ENCODE measurements at places on chromosomes 4 and X. TPM values are rescaled to one million over a fixed set of nuclear protein-coding genes. Genes with fewer than 3 reads are reported as not detected.
A peak's percentile ranks its signal among the peaks of the same experiment; 100 is the strongest.

TMSB15B gene
- total RNA-seq: 0.47 TPM

MGAT4D gene
- total RNA-seq: not detected

KLKB1 gene
- total RNA-seq: 0.42 TPM

GRCh38 chr4:73131281-73131680 lies 61.8 kb upstream of the COX18 start:
- no peak for DNase-seq

- no peak for DNase-seq
These were observed at the start of gene LNX1 for GRCh38 chr4:53591372-53591892. Gene LNX1 (minus strand): TSS chr4:53591486. CDS start chr4:53574002, 17,484 bp downstream.

DNA sequence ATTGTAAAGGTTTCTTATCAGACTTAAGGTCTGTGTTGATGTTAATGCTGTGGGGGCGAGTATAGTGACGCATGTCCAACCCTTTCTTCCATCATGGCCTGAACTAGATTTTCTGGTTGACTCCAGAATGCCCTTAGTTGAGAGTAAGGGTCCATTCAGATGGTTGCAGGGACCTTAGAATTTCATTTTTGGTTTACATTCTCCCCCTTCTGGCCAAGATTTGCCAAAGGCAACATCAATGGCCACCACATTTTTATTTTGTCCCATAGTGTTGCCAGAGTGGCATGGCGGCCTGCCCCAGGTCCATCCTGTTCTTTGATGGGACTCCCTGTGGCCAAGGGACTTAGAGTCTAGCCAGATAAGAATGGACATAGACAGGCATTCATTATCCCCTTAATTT lies 368.5 kb downstream of the GPM6A start:
- no peak for DNase-seq

LPAR4 gene
- total RNA-seq: 11.7 TPM

PAK3 gene
- total RNA-seq: not detected

- peak; percentile 26 for DNase-seq
These were observed 108.1 kb downstream of the DHX15 start for GRCh38 chr4:24476282-24476681.

DNA sequence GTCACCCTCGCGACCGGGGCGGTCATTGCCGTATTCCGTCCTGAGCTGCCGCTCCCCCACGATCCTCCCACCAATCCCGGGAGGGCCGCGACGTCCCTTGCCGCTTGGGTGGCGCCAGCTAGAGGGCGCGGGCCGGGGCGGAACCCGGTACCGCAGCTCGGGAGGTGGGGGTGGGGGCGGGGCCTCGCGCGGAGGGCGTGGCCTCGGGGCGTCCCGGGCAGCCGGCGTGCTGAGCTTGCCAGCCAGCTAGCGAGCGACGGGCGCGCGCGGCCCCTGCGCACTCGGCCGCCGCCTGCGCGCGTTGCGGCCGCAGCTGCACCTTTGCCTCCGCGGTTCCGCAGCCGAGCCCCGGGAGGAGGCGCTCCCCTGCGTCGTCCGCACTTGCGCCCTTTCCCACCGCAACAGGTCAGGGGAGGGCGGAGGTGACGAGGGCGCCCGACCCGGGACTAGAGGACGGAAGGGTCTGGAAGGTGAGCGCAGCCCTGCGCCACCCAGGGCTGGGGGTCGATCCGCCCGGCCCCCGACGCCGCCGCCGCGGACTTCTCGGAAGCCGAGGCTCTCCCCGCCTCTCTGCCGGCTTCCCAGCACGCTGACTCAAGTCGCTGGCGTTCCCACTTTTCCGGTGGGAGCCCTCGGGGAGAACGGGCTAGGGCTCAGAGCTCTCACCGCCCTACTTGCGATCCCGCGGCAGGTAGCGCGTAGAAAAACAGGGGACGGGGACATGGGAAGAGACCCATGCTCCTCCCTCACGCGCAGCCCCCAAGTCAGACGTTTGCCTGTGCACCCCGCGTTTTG lies at the start of gene AFF1:
TSS of gene AFF1 (plus strand) at position 241 of the 795 bp plus-strand sequence. CDS start 13,523 bp downstream, outside the sequence.
- peak; percentile 95 for DNase-seq

PRDM5 gene
- 12.3 TPM for total RNA-seq

DNA sequence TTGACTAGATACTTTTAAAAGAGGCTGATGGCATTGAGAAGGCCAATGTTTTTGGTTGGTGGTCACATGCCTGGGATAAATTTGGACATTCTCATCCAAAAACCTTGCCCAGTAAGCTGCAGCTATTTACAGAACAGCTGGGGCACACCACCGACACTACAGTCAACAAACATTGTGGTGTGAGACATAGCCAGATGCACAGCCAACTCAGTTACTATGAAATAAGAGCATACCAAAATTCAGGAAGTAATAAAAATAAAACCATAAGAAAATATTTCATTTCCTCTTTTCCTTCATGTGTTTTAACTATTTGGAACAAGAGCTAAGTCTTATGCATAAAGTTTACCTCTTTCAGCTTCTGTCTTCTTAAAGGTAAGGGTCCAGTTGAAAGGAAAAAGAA lies 8.8 kb downstream of the PPM1K start:
- peak; percentile 83 for DNase-seq

DNA sequence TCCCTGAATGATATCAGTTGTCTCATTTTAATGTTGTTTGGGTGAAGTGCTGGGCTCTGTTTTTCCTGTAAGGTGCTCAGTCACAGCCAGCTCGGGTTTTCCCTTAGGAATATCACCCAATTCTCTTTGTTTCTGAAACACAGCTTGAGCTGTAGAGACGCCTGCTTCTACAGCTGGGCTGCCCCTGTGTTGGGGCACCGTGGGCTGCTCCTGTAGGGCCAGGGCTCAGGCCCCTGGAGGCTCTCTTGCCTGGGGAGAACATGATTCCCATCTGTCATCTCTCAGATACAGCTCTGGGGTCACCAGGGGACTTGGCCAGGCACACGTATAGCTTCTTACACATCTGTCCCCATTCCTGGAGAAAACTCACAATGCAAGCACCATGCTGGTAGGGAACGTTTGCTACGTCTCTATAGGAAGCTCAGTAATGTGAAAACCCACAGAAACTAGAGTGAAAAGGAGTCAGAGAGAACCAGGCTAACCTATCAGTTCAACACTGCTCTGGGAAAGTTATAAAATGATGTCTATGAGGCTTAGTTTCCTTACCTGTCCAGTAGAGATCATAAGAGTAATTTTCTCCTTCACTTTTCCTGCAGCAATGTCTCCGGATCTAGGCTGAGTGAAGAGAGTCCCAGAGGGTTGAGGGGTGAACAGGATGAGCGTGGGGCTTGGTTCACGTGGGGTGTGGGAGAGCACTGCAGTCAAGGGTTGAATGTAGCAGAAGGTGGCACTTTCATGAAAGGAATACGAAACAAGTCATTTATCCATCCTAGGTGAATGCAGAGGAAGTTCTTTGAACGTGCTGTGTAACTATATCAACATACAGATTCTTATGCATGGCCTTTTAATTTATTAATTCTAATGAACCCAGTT lies 14.5 kb downstream of the FHDC1 start:
- DNase-seq: no peak

DNA sequence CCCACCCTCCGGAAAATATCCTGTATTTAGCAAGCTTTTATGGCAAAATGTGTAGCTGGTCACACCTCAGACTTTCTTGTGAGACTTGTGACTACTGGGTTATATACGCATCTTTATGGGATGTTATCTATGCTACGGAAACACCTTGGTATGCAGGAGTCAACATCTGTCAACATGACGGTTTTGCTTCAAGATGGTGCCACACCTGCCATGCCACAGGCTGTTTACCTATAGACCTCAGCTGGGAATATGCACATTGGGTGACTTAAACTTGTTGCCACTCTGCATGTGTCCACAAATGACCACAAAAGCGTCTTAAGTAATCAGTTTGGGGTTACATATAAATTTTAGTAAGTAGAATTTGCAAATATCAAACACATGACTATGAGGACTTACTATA lies 192.3 kb upstream of the ATP6AP2 start:
- no peak for DNase-seq

EBP gene
- 30.2 TPM for total RNA-seq

MAGEA2B gene
- total RNA-seq: not detected

HERC5 gene
- total RNA-seq: 1.5 TPM

GYPE gene
- not detected for total RNA-seq

DNA sequence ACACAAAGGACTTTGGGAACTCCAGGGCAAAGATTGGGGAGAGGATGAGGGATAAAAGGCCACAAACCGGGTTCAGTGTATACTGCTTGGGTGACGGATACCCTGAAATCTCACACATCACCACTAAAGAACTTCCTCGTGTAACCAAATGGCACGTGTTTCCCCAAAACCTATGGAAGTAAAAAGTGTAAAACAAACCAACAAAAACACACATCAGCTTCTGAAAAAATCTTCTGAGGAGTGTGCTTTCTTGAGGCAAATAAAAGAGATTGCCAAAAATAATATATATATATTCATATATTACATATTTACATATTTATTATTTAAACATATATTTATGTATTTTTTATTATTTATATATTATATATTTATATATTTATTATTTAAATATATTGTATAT lies 3.9 kb downstream of the P2RY8 start:
- DNase-seq: no peak

- no peak for DNase-seq
These were observed 5.1 kb downstream of the RAB33B start for GRCh38 chr4:139458999-139459398.

DNA sequence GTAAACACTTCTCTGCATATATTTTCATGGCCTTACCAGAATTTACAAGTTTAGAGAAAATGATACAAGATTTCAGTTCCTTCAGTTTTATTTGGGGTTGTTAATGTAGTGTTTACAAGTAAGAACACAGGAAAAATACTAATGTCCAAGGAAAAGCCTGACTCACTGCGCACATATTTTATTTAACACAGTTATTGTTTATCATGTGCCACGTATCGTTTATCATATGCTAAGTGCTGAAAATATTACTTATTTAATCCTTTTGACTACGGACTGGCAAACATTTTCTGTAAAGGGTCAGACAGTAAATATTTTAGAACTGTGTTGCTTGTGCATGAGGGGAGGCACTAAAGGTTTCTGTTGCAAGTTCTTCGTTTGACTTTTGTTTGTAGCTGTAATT lies 794 bp downstream of the HSD17B13 start:
- no peak for DNase-seq

- no peak for DNase-seq
These were observed 44.7 kb downstream of the TMEM156 start for GRCh38 chr4:38987491-38987890.

DNA sequence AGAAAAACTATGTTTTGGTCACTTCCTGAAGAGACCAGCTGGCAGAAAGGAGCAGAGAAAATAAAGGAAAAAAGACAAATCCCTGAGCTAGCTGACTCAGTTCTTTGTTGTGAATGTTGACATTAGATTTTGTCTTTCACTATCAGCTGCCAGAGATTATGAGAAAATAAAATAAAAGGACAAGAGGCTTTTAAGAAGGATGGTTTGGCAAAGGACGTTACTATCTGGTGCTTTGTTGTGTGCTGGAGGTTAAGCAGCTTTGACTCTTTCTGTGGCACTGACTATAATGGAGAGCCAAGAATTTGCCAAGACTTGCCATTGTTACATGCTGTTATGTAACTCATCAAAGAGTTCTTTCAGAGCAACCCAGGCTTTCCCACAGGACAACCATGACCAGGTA lies 12.1 kb downstream of the ASB5 start:
- peak; percentile 58 for DNase-seq

SLC4A4 gene
- total RNA-seq: 13.3 TPM

GRCh38 chrX:96703816-96704215 lies 19.2 kb downstream of the DIAPH2 start:
- DNase-seq: no peak

DNA sequence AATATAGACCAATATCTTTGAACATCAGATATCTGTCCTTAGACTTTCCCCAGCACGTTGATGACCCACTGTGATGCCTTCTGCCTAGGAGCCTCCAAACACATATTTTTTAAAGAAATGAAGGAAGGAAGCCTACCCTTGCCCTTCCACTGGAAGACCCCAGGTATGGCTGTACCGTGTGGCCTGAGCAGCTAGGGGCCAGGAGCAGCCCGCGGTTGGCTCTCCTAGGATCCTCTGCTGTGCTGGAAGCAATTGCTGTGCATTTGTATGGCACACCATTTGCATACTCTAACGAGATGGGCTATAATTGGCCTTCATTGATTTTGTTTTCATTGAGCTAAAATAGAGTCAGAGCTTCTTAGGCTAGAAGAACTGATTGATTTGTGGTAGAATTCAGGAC lies 128.8 kb downstream of the GPAT3 start:
- no peak for DNase-seq

DNA sequence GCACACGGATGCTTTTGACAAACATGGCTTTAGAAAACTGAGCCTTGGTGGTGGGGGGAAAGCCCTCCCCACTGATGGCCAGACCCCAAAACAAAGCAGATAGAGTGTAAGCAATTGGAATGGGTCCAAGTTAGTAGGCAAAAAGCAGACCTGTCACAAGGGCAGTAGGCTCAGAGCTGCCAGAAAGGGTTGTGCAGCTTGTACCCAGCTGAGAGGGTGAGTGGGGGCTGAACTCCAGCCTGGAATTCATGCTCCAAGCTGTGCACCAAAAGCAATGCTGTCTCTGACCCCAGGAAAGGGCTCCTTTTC lies 101.1 kb upstream of the TEX13D start:
- DNase-seq: no peak

WDFY3 gene
- total RNA-seq: 46.3 TPM

VSIG4 gene
- not detected for total RNA-seq

GRCh38 chr4:10281996-10282395 lies 165.4 kb upstream of the WDR1 start:
- DNase-seq: no peak

DTHD1 gene
- total RNA-seq: not detected

DNA sequence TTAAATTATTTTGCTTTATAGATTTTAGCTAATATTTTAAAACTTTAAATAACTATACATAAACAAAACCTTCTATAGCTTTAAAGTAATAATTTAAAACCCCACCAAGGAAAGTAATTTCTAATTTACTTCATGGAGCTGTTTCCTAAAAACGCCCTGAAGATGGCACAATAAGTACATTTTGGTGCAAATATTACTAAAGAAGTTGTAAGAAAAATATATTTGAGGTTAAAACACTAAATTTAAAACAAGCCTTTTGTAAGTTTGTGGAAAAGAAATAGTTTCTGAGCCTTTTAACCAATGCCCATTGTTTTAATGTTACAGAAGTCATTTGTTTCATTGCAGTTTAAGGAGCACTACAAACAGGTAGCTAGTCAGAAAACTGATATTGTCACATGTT lies 137.4 kb upstream of the AGA start:
- no peak for DNase-seq

DNA sequence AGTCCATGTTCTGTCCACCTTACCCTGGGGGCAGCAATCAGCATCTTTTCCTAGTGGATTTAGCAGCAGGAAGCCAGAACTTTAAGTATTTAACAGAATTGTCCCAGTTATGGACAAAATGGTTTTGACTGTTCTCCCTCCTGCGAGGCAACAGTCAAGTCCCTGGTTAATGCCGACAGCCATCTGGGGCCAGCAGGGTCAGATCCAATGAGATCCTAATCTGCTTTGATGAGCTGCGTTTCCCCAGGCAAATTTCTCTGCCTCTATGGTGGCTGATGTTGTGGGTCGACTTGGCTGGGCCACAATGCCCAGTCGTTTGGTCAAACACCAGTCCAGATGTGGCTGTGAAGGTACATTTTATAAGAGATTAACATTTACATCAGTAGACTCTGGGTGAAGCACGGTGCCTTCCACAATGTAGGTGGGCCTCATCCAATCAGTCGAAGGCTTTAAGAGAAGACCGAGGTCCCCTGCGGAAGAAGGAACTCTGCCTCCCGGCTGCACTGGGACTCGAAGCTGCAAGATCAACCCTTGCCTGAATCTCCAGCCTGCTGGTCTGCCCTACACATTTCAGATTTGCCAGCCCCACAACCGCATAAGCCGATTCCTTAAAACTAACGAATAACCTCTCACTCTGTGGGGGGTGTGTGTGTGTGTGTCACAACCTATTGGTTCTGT lies 89.0 kb upstream of the C4orf50 start:
- no peak for DNase-seq

Data from myocyte (in vitro differentiated cells).